Activated T-helper 9 cell treated with anti-CD3 and anti-CD28 coated beads, Interleukin-2, amount 50 U/mL, for 16 hours (primary cell): ENCODE measurements at places on chromosomes 16 and 17.

DNA sequence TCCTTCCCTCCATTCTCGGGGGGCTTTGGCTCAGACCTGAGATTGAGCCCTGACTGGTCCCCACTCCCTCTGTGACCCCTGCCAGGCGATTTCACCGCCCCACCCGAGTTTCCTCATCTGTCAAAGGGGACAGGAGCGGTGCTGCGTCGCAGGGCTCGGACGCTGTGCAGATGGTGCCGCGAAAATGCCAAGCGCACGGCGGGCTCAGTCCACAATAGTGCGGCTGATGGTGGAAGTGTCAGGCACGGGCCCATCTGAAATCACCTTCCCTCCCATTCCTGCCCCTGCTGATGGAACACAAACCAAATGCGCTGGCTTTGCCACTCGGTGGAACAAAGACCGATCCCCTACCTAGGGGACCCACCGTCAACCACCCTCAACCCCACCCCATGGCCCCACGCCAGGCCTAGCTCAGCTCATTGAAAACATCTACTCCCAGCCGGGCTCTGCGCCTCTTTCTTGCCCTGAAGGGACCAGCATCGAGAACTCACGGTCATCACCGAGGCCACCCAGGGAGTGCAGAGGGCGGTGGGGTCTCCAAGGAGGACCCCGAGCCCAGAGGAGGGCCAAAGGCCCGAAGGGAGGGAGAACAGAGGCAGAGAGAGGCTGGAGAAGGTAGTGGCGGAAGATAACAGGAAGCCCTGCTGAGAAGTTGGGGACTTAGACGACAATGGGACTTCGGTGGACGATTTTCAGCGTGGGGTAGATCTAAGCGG lies 1.4 kb downstream of the CARHSP1 start:
- DNase-seq, result no peak

DNA sequence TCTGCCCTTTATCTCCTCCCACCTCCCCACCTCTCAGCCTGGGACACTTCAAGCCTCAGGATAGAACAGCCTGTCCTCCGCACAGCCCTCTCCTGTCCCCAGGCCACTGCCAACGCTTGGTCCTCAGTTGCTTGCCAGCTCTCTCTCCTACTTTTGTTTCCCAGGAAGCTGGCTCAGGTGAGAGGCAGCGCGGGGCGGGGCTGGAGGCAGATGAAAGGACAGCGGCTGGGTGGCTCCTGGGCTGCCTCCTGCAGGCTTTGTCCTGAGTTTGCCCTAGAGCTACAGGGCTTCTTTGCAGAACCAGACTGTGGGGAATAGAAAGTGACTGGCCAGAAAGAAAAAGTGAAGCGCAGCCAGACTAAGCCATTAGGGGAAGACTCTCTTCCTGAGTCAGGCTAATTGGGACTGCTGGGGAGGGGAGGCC lies 48.2 kb upstream of the CDC42EP4 start:
- no peak for DNase-seq

DNA sequence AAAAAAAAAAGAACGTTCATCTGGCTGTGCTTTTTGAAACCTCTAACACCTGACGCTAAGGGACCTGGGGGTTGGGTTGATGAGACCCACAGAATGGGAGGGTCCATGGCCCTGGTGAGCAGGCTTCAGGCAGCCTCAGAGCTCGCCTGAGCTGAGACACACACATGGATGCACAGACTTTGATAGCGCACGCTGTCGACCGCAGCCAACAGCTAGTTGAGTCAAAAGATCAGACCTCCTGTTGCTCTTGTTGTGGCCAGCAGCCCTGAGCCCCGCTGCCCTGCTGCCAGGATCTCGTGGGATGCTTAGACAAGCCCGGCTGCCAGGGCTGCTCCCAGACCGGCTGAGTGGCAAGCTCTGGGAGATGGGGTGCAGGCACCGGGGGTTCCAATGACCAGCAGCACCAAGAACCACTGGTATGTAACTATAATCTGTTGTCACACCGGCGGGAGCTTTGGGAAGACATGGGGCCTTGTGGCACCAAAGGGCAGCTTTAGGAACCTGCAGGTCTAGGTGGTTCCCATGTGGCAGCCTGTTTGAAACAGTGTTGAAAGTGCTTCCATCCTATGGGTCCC lies 20.0 kb upstream of the MEAK7 start:
- DNase-seq, result no peak

DNA sequence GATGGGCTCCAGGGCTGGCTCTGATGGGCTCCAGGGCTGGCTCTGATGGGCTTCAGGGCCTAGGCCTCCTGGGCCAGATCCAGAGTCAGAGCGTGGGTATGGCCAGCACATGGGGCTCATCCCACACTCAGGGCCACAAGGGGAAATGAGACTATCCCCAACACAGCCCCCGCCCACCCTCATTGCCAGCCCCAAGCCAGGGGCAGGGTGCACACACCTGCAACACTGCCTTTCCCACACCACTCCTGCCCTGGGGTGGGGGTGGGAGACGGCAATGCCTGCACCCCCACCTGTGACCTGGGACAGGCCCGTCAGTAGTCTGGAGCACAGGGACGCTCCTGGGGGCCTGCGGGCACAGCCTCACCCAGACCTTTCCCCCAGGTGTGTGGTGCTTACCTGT lies 14.3 kb upstream of the ATP6V0C start:
- DNase-seq, result no peak

DNA sequence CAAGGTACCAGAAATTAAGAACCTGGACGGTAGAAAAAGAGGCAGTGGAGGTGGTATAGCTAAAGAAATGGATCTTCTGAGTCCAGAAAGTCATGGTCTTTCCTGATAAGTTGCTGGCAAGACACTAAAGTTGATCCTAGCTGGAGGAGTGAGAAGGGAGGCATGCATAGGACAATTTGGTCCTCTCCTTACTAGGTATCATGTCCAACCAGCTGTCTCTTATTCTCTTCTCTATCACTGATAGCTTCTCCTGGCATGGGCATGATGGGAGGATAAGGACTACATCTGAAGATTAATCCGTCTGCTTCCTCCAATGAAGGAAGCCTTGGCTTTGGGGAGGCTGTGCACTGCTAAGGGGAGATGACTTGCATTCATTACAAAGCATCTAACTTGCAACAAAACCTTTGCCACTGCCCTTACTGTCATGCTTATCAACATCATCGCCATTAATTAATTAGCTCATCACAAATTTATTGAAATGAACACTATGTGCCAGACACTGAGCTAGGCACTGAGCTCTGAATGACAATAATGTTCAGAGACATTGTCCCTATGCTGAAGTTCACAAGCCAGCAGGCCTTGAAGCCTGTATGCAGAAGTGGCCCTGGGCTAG lies 3.1 kb upstream of the FAM117A start:
- no peak for DNase-seq

DNA sequence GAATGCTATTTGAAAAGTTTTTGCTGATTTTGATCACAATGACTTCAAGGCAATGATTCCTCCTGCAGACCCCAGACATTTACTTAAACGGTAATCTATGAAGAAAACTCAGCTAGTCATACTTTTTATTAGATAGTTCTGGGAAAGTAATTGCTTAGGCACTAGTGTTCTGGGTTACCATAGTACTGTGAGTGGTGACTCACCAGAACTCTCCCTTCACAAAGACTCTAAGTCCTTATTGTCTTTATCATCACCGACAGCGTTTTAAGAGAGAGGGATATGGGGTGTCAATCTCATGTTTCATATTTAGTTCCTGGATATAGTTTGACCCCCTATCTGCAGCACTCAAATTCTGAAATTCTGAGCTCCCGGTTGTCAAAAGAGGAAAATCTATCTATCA lies 43.0 kb upstream of the CDH8 start:
- no peak for DNase-seq

- DNase-seq, result no peak
Measured at GRCh38 chr17:65914784-65915342, 277.1 kb downstream of the CEP112 start.

- no peak for DNase-seq
Measured at GRCh38 chr16:56334761-56335160, 90.6 kb downstream of the AMFR start.

DNA sequence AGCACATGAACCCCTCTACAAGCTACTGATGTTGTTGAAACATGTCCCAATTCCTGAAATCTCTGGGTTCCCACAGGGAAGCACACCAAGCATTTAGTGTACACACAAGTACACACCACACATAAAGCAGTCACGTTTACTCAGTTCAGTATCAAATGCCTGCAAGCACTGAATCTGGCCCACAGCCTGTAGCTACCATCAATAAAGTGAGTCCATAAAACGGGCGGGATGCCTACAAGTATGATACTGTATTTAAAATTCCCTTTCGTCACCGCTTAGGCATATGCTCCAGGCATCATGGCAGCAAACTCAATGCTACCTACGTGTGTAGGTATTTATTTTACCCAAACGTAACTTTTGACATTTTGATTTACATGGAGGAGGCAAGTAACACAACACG lies 2.3 kb downstream of the AXIN1 start:
- DNase-seq, result no peak

DNA sequence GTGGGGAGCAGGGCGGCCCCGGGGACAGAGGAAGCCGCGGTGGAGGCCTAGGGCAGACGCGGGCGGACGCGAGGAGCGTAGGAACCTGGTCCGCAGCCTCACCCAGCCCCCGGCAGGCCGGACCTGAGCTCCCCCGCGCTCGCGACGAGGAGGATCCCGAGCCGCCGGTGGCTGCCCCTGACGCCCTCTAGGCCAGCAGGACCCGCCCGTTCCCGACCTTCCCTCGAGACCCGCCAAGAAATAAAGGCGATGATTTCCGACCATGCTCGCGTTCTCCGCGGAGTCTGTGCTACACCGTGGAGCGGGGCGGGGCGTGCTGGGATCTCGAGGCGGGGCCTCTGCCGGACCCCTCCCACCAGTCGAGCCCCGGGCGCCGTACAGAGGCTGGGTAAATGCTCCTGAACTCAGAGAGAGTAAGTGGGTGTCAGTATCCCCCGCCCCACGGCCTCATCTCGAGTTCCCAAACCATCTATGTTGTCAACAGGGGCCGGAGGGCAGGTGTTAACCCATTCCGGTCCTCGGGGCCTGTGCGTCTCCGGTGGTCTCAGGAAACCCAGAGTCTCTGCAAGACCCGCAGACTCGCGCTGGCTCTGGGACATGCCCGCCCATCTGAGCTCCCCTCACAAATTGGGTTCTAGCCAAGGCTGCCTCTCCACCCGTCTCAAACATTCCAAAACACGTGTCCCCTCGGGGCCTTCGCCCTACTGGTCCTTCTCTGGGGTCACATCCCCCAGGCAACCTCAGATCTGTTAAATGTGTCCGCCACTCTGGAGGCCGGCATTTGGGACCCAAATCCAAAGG lies 13.7 kb downstream of the SYCE1L start:
- peak; percentile 50 for DNase-seq

DNA sequence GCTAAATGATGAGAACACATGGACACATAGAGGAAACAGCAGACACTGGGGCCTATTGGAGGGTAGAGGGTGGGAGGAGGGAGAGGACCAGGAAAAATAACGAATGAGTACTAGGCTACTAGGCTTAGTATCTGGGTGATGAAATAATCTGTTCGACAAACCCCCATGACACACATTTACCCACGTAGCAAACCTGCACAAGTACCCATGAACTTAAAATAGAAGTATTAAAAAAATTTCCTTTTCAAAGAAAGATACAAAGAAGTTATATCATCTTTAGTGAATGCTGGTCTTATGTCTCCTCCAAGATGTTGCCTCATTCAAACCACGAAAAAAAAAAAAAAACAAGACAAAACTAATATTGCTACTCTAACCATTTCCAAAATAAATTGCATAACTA lies 31.7 kb downstream of the MBTD1 start:
- DNase-seq, result no peak

- DNase-seq, result no peak
Measured at GRCh38 chr17:17841601-17842025, 4.8 kb upstream of the SREBF1 start.

- no peak for DNase-seq
Measured at GRCh38 chr17:57294629-57295501, 38.5 kb downstream of the MSI2 start.

GRCh38 chr16:12392585-12393091 lies 411.0 kb downstream of the CPPED1 start:
- no peak for DNase-seq

GRCh38 chr17:64138441-64138840 lies 8.5 kb upstream of the ERN1 start:
- no peak for DNase-seq

DNA sequence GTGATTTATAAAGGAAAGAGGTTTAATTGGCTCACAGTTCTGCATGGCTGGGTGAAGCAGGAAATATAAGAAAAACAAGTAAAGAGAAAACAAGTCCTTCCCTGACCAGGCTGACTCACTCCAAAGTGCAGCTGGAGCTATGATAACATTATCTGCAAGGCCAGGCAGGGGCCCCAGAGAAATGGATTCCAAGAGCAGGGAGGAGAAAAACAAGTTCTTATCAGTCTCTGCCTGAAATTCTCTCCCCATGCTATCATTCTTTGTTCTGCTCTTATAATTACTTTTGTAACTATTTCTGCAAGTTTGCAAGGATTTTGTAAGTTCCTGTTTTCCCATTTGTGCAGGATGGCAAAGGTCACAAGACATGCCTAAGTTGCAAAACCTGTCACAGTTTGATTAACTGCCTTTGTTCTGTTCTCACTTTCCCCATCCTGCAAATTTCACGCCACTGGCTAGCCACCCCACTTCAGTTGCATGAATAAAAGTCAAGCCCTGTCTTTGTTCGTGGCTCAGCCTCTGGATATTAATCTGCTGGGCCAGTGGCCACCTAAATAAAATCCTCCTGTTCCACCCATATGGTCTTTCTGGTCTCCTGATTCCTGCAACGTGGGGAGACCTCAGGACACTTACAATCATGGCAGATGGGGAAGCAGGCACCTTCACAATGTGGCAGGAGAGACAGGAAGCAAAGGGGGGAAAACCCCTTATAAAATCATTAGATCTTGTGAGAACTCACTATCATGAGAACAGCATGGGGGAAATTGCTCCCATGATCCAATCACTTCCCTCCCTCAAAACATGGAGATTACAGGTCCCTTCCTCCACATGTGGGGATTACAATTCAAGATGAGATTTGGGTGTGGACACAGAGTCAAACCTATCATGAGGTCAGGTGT lies 13.1 kb downstream of the ABCA9 start:
- DNase-seq, result no peak

DNA sequence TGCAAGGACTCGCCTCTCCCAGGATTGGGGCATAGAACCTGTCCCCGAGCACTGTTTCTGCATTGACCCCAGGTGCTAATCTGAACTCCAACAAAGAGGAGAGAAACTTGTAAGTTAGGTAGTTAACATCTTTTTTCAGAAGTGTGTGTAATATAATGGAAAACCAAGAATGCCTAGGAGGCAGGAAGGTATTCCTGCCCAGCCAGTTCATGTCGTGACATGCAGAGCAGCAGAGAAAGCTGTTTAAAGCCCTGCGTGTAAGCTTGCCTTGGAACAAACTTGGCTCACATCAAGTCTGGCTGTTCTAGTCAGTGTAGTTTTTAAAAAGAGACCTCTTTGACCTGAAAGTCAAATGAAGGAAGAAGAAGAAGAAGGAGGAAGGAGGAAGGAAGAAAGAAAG lies 2.1 kb upstream of the GNA13 start:
- no peak for DNase-seq

- DNase-seq, result no peak
Measured at GRCh38 chr17:77146246-77146632, 5.5 kb downstream of the SEC14L1 start.

- no peak for DNase-seq
Measured at GRCh38 chr16:47129755-47130435, 13.8 kb downstream of the NETO2 start.
